Activated CD8-positive, alpha-beta T cell treated with anti-CD3 and anti-CD28 coated beads for 36 hours (primary cell): ENCODE measurements at places on chromosomes 2 and 18. TPM values are rescaled to one million over a fixed set of nuclear protein-coding genes. Genes with fewer than 3 reads are reported as not detected.

- H3K4me3 ChIP-seq: no peak overlapping the region
- DNase-seq: no peak
- H3K27ac ChIP-seq: no peak overlapping the region
- no peaks in the 10 kb centered on the region for H3K27me3 ChIP-seq
These were observed 43.9 kb upstream of the DNAH7 start for GRCh38 chr2:196112418-196113034.

GRCh38 chr2:198045227-198045626 lies 240.8 kb downstream of the PLCL1 start:
- no peak for DNase-seq
- H3K27ac ChIP-seq: no peak overlapping the region
- H3K27me3 ChIP-seq: no peaks in the 10 kb centered on the region
- no peak overlapping the region for H3K4me3 ChIP-seq

The UGT1A6 gene
- not detected for total RNA-seq

The ANKRD53 gene
- not detected for total RNA-seq

The AP1S3 gene
- total RNA-seq: 6.6 TPM

The GNLY gene
- 46.7 TPM for total RNA-seq
